ENCODE measurements at places on chromosomes 2 and 18.

- no peak for DNase-seq
Measured at GRCh38 chr2:127043367-127044164, 63.4 kb downstream of the BIN1 start.

GRCh38 chr2:218000136-218000535 is 2.7 kb downstream of the TNS1 start:
- DNase-seq: no peak

- no peak for DNase-seq
Measured at GRCh38 chr2:46034535-46034934, 262.7 kb upstream of the EPAS1 start.

GRCh38 chr2:156630579-156631337 is 194.6 kb downstream of the GPD2 start:
- no peak for DNase-seq

DNA sequence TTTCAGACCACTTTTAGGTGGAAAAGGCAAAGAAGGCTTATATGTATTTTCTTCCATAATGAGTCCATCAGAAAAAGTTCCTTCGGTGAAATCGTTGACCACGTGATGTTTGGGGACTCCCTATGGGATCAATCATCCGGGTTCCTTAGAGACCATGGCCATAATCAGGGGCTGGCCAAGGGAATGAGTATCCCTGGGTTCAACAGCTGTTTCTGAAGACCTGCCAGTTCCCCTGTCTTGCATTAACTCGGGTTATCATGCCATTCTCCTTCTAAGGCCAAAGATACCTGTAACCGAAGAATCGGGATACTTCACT is 18.7 kb upstream of the TMEM177 start:
- no peak for DNase-seq

- no peak for DNase-seq
Measured at GRCh38 chr2:148255929-148256328, 235.0 kb downstream of the MBD5 start.

GRCh38 chr2:74499267-74499939 is at the start of gene LBX2:
LBX2 (minus strand) TSS chr2:74499603; CDS start chr2:74499537, 66 bp downstream.
- peak; percentile 56 for DNase-seq

DNA sequence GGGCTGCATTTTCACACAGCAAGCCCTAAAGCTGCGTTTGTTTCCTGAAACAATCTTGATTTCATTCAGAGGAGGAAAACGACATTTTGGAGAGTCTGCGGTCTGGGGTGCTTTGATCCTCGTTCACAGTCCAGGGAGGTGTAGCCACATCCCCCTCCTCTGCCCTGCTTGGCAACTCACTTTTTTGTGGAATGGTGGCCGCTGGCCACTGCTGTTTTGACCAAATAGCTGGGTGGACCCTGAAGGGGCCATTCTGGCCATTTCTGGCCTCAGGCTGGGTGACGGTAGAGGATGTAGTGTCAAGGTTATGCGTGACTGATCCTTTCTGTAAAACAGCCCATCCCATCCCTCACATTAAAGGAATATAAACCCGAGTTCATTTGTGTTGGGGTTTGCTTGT is 62.2 kb downstream of the INPP4A start:
- no peak for DNase-seq

GRCh38 chr2:238155051-238155760 is 3.6 kb upstream of the ERFE start:
- no peak for DNase-seq

GRCh38 chr2:216450346-216450745 is 38.1 kb downstream of the SMARCAL1 start:
- DNase-seq: no peak

DNA sequence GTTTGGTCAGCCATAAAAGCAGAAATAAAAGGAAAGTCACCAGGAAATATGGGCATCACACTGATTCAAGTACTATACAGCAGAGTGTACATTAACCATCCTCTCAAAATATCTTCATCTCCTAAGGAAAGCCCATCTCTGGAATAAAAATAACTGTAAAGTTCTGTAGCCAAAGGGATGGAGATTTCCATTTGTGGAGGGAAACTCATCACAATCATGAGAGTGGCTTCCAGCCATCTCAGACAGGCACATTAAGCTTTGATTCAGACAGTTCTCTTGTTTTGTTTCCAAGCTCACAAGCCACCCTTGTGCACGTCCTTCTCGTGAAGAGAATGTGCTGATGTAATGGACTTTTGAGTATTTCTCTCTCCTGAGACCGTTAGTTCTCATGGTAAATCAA is 695.5 kb downstream of the LRRTM4 start:
- DNase-seq: no peak

- no peak for DNase-seq
Measured at GRCh38 chr2:189527041-189527750, 53.4 kb downstream of the SLC40A1 start.

- no peak for DNase-seq
Measured at GRCh38 chr2:124633812-124634211, 608.7 kb downstream of the CNTNAP5 start.

GRCh38 chr18:21300035-21300907 is 58.2 kb downstream of the GREB1L start:
- no peak for DNase-seq

- DNase-seq: no peak
Measured at GRCh38 chr2:2877427-2877826, 500.2 kb downstream of the EIPR1 start.

DNA sequence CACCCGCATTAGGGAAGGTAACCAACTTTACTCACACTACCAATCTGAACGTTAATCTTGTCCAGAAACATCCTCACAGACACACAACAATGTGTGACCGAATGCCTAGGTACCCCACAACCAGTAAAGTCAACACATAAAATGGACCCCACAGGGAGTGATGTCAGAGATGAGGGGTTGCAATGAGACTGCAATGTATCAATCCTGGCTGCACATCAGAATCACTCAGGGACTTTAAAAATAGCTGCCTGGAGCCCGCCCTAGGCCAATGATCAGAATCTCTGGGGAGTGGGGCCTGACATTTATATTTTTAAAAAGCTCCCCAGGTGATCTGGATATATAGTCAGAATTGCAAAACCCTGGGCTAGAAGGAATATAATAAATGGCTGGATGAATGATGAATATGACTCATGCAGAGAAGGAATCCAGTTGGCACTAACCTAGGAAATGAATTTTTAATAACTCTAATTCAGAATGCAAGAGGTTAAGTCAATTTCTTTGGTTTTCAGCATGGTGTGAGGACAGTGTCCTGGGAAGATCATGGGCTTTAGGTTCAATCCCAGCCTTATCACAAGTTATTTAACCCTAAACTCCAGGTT is 92.8 kb downstream of the COLEC12 start:
- DNase-seq: no peak

- no peak for DNase-seq
Measured at GRCh38 chr18:63237881-63238692, 81.5 kb downstream of the BCL2 start.

- DNase-seq: peak; percentile 89
Measured at GRCh38 chr2:69724540-69725159, 17.3 kb upstream of the ANXA4 start.

DNA sequence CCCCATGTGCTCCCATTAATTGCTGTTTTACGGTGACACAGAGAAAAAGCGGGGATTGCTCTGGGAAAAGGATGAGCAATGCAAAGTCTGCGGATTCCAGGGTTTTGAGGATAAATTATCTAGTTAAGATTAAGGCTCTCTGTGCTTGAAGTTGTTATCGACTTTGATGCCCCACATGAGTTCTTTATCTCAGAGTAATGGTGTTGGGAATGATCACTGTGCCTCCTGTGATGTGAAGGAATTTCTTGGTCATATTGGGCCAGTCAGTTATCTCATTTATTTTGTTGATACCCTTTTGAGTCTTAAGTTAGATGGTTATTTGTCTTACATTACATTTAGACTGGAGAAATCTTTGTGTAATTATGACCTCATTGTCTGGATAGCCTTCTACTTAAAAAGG is 184.6 kb upstream of the MEX3C start:
- no peak for DNase-seq

DNA sequence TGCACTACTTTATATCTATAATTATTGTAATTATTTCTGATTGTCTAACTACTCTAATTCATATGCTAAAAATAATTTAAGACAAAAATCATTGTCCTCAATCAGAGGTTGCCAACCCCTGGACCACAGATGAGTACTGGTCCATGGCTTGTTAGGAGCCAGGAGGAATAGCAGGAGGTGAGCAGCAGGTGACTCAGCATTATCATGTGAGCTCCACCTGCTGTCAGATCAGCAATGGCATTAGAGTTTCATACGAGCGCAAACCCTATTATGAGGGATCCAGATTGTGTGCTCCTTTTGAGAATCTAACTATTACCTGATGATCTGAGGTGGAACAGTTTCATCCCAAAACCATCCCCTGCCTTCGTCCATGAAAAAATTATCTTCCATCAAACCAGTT is 1434.4 kb downstream of the LRP1B start:
- DNase-seq: no peak

GRCh38 chr18:34951625-34952379 is 89.4 kb upstream of the MAPRE2 start:
- no peak for DNase-seq

DNA sequence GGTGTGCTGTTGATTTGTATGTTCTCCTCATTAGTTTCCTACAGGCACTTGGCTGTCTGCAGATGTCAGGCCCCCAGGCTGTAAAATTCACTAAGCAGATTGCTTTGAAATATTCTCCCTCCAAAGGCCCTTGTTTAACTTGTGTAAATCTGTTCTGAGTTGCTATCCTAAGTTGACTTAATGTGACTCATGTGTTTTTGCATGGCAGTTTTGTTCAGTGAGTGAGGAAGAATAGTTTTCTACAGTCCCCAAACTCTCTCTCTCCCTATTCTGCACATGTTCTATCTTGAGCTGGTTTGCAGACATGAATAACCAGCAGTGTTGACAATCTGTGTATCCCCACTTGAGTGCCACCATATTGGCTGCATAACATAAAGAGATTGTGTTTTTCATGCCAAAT is 1005.4 kb upstream of the DDX18 start:
- no peak for DNase-seq

GRCh38 chr18:48948112-48949049 is 2.4 kb downstream of the SMAD7 start:
- peak; percentile 53 for DNase-seq

DNA sequence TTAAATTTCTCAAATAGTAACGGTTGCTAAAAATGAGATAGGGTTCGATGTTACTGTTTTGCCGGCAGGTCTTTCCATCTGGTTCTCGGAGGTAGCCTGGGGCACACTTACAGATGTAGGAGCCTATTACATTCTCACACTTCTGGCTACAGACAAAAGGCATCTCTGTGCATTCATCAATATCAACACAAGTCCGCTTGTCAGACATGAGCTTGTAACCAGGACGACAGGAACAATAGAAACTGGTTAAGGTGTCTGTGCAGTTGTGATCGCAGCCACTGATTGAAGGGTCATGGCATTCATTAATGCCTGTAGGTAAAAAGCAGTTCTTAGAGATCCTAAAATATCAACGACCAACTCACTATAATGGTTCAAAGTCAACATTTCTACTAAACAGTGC is 116.3 kb downstream of the DHRS9 start:
- no peak for DNase-seq

DNA sequence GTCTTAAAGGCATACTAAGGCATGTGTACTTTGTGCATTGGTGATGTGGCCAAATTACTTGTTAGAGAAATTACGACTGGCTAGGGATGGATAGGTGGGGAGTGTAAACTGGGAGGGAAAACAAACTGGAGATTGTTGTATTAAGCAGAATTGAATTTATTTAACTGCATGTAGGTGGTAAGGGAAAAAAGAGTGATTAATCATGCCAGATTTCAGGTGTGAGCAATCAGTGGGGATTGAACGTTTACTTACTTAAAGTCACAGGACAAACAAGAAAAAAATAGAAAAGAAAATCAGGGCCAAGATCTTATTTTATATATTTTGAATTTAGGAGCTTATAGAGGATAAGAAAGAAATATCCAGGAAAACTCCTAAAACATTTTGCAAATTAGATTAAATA is 88.6 kb downstream of the GULP1 start:
- no peak for DNase-seq

DNA sequence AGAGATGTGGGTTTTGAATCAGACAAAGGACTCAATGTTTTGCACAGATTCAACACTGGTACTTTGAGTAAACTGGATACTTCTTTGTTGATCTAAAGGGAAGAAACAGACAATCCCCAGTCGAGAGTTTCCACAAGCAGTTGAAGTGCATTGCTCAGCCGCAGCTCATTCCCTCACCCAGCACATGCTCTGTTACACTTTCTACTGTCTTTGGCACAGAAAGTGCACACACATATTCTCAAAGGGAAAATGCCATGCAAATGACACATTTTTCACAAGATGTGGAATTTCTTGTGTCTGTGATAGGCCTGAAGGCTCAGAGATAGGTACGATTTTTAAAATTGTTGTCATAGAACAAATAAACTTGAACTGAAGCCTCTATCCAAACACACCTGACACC is 258.9 kb upstream of the TRIB2 start:
- DNase-seq: no peak

DNA sequence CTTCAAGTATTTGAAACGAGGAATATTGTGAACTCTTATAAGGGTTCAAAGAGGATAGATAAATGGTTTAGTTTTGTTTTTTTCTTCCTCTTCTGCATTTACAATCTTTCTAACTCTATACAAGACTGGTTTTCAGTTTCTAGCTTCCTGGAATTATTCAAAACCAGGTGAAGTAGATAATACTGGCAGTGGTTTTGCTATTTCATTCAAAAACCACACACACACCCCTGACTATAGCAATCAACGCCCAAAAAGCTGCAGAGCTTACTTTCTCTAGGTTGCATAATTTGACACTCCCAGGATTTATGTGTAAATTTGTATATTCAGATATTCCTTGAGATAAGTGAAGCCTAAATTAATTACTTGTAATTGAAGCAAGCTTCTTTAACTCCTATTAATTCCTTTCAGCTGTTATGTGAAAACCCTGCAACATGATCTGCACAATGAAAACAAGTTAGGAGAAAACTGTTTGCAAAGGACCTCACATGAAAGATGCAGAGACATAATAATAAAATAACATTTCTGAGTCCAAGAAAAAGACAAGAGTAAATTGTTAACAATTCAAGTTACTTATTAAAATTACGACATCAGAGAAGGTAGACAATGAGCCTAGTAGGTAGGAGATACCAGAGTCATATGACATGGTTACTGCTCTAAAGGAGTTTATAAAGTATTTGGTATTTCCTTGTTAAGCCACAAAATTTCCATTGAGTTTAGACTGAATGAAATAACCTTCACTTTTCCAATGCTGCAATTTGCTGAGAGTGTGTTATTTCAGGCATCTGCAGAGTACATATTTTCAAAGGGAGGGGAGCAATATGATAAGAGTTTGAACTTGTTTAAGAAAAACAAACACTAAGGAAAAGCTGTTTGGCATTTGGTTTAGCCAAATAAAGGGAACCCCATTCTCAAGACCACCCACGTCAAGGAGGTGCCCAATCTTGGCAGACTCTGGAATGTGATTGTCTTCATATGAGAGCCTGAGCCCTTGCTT is 1.6 kb upstream of the NFE2L2 start:
- DNase-seq: no peak

DNA sequence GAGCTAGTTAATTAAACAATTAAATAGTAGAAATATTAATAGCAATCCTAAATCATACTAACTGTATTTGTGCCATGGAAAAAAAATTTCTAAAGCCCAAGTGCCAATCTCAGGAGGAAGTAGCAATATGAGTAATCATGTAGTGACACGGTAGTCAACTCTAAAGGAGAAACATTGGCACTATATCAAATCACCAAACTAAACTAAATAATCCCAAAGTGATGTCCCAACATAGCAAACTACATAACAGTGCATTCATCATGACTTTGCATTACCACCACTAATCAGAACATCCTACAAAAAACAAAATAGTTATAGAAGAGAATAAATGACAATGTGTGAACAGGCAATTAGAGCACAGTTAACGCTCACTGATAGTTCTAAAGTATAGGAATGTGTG is 195.1 kb downstream of the EXOC6B start:
- no peak for DNase-seq

GRCh38 chr2:234981197-234982095 is 29.6 kb downstream of the SH3BP4 start:
- DNase-seq: no peak
